ENCODE measurements at places on chromosomes 6 and 20.
A peak's percentile ranks its signal among the peaks of the same experiment; 100 is the strongest.

DNA sequence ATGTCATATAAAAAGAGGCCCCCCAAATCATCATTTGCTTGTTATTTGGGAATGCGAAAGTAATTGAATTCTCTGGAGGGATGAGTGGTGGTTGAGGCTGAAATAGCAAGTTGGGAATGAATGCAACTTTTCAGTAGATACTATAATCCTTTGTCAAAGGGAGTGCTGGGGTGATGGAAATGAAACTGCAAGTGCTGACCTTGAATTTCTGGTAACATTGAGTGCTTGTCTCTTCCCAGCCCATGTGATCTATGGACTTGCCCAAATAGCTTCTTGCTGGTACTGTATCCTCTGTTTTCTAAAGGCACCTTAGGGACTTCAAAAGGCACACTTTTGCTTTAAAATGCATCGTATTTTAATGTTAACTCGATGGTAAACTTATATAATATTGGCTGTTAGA lies 14.8 kb downstream of the PAQR8 start:
- no peak for DNase-seq

DNA sequence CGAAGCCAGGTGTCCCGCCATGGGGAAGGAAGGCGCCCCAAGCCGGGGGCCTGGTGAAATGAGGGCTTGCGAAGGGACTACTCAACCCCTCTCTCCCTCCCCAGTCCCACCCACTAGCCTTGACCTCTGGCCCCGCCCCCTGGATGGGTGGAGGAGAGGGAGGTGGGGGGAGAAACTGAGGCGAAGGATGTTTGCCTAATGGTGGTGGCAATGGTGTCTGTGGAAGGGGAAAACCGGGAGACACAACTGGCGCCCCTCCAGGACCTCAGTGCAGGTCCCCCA lies at the start of gene POU5F1:
Gene POU5F1 (minus strand): TSS at position 83 of the 282 bp plus-strand sequence. CDS start 62 bp downstream, at position 21.
- DNase-seq = no peak

GRCh38 chr20:63082308-63082938 lies 75.7 kb upstream of the BHLHE23 start:
- DNase-seq = no peak

GRCh38 chr6:33431880-33432541 lies 12.1 kb downstream of the SYNGAP1 start:
- DNase-seq = no peak

DNA sequence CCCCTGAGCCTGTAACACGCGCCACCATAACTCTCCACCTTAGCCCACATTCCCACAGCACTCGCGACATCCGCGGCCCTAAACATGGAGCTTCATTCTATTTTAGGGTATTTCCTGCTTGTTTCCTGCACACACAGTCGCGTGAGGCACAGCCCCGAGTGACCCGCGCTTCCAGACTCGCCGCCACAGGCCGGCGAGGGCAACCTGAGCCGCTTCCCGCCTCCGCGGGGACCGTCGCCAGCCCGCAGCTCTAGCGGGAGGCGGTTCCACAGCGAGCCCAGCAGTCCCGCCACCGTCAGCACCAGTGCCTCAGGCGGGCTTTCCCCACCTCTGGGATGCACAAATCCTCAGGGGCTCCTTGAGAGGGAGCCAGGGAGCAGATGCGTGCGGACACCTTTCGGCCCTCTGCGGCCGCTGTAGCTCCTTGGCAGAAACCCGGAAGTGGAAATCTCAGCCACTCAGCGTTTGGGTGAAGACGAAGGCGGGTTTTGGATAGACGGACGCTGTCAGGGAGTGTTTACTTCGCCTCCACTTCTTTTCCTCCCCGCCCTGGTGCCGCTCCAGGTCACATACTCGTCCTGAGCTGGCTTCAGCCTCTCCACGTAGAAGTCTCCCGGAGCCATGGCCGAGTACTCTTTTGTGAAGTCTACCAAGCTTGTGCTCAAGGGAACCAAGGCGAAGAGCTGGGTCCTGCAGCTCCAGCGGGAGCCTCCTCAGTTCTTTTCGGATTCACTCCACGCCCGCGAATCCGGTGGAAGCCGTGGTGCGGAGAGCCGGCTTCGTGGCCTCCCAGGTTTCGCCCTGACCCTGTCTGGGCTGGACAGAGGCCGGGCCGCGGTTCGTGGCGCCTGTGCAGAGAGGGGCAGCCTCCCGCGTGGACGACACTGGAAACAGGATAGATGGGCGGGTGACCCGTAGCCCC lies 2177.4 kb upstream of the DEFB115 start:
- DNase-seq = no peak

GRCh38 chr6:10545482-10545881 lies 24.3 kb downstream of the GCNT2 start:
- DNase-seq = no peak

GRCh38 chr6:32298632-32299336 lies 72.9 kb downstream of the TSBP1 start:
- peak; percentile 9 for DNase-seq

DNA sequence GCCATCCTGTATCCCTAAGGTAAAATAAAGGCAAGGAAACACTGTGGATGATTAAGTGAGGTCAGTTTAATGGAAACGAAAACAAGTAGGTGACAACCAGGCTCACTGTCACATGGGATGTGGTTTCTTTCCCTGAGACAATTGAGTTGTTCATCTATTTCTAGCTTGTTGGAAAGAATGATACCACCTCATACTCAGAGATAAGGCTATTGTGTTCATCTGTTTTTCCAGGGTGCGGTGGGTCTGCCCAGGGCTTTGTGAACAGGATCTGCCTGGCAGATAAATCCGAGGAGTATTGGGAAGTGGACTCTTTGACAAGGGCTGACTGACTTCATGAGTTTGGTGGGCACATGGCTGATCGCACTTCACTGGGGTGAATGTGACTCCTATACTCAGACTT lies 80.8 kb upstream of the TIAM2 start:
- DNase-seq = no peak

DNA sequence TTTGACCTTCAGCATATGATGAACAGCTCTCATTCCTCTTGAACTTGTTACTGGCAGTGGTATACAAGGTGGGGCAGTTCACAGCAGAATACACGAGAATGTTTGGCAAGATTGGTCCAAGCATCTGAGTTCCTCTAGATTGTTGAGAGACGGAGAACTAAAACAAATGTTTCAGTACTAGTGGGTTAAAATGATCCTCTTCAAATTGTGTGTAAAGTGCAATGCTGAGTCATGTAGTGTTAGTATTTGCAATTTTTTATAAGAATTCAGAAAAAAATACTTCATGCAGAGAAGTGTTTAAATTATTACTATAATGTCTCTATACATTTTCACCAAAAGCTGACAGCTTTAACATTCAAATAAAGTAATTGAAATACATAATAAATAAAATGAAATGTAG lies 879.8 kb downstream of the TFAP2A start:
- DNase-seq = no peak
